Neural crest cell (in vitro differentiated cells): ENCODE measurements at places on chromosomes 2 and 18.

DNA sequence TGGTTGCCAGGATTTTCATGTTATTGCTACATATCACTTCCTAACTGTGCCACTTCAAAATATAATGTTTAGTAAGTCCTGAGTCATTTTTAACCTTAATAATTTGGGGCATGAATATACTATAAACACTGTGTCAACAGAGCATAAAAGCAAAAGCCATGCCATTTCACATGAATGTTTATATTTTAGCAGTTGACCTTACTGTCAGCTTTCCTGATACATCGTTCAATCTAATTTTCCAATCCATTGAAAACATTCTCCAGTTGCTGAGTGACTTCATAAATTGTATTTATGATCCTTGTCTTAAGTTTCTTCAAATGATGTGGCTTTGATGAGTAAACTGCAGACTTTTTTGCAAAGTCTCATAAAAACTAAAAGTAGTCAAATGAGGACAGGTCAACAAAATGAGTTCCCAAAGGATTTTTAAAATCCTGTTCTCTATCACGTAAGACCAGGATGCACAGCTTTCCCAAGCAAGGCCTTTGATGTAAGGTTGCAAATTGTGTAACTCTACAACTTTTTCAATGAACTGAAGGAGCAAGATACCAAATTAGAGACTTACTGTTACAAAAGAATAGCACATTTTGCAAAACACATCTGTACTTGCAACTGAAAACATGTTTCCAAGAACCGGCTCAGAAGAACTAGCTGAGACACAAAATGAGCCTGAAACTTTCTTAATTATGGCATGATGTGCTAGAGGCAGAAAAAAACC lies 117.7 kb downstream of the SATB2 start:
- H3K27ac ChIP-seq: no peak overlapping the region
- no peaks in the 10 kb centered on the region for H3K27me3 ChIP-seq
- no peak for DNase-seq
- H3K4me1 ChIP-seq: no peaks in the 10 kb centered on the region
- H3K36me3 ChIP-seq: no peaks in the 10 kb centered on the region

DNA sequence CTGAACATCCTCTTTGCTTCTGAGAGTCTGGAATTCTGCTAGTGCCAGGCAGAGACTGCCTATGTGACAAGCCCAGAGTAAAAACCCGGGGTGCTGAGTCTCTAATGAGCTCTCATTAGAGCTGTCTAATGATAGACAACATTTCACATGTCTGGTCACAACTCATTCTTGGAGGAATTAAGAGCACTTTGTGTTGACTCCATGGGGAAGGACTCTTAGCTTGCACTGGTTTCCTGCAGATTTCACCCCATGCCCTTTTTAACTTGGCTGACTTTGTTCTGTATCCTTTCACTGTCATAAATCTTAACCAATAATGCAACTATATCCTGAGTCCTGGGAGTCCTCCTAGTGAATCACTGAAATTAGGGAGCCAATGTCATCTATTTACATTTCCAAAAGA lies 33.5 kb downstream of the FBXO15 start:
- no peak overlapping the region for H3K4me3 ChIP-seq
- peaks cover 12% of the 10 kb centered on the region for H3K36me3 ChIP-seq
- H3K27me3 ChIP-seq: no peaks in the 10 kb centered on the region
- no peak overlapping the region for H3K27ac ChIP-seq
- DNase-seq: no peak

DNA sequence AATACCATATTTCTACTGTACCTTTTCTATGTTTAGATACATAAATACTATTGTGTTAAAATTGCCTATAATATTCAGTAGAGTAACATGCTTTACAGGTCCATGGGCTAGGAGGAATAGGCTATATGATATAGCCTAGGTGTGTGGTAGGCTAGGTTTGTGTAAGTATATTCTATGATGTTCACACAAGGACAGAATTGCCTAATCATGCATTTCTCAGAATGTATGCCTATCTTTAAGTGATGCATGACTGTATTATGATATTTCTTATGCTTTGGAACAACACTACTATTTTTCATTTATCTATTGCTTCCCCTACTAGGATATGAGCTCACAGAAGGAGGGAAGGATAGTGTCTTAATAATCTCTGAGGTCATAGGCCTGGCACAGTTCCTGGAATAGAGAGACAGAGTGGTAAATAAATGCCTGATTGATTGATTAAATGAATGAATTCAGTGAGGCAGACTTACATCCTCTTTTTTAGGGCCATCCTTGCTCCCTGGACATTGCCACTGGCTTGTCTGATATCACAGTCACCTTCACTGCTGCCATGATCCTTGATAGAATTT lies 121.0 kb downstream of the MYO3B start:
- no peak overlapping the region for H3K4me3 ChIP-seq
- no peaks in the 10 kb centered on the region for H3K27me3 ChIP-seq
- no peaks in the 10 kb centered on the region for H3K4me1 ChIP-seq
- DNase-seq: no peak
- no peak overlapping the region for H3K27ac ChIP-seq

DNA sequence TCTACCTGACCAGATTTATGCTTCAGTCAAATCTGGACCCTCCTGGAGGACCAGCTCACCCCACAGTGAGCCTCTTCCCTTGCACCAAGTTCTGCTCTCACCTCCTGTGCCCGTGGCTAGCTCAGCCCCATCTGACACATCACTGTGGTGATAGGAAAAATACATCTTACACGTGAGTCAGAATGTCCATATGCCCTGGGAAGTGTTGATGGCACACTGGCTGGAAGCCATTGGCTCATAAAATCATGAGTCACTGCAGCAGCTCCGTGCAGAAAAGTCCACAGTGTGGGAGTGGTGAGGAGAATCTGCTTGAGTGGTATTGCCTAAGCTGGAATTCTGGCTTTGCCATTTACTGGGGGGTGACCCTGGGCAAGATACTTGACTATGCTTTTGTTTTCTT lies 42.6 kb upstream of the RAPGEF4 start:
- H3K36me3 ChIP-seq: peaks cover 4% of the 10 kb centered on the region
- H3K27me3 ChIP-seq: no peaks in the 10 kb centered on the region
- H3K4me3 ChIP-seq: no peak overlapping the region

- no peaks in the 10 kb centered on the region for H3K4me1 ChIP-seq
- H3K36me3 ChIP-seq: no peaks in the 10 kb centered on the region
- no peak overlapping the region for H3K27ac ChIP-seq
- no peak for DNase-seq
- H3K27me3 ChIP-seq: no peaks in the 10 kb centered on the region
Observed at GRCh38 chr2:129738799-129739198, 240.7 kb upstream of the RAB6C start.

- H3K27ac ChIP-seq: no peak overlapping the region
- no peak for DNase-seq
- H3K4me1 ChIP-seq: peaks cover 11% of the 10 kb centered on the region
- H3K36me3 ChIP-seq: no peaks in the 10 kb centered on the region
- no peak overlapping the region for H3K4me3 ChIP-seq
Observed at GRCh38 chr2:177172034-177172880, 40.3 kb upstream of the HNRNPA3 start.

DNA sequence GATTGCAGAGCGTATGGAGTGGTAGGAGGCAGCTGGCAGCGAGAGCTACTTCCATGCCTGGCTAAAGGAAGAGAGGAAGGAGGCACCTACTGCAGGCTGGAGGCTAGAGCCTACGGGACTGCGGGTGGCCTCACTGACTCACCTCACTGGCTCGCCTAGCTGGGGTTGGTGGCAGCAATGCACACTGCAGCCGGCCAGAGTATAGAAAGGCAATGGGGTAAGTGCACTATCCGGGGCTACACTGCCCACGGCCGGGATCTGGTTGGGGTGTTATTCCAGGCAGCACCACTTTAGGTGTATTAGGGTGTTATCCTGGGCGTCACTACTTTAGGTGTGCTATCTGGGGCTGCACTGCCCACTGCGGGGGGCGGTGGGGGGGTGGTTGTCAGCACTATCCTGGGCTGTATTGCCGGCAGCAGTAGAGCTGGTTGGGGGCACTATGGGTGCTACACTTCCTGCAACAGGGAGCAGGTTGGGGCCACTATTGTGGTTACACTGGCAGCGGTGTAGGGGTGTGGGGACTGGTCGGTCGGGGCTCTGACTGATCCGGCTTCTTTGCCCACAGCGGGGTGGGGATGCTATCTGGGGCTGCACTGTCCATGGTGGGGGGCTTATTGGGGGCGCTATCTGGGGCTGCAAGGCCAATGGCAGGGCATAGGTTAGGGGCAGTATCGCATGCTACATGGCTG lies 33.3 kb upstream of the ANKRD62 start:
- H3K27ac ChIP-seq: no peak overlapping the region
- no peak overlapping the region for H3K4me3 ChIP-seq
- no peaks in the 10 kb centered on the region for H3K27me3 ChIP-seq
- H3K4me1 ChIP-seq: no peaks in the 10 kb centered on the region

GRCh38 chr18:13973061-13973575 lies 57.8 kb upstream of the MC2R start:
- H3K27me3 ChIP-seq: no peaks in the 10 kb centered on the region
- H3K4me3 ChIP-seq: no peak overlapping the region
- DNase-seq: no peak
- no peak overlapping the region for H3K27ac ChIP-seq
- H3K4me1 ChIP-seq: no peaks in the 10 kb centered on the region

- no peak within 1 kb of the TSS for H3K27ac ChIP-seq
- H3K27me3 ChIP-seq: no peaks in the 10 kb centered on the region
- no peak for DNase-seq
- H3K36me3 ChIP-seq: no peaks in the 10 kb centered on the region
- H3K4me1 ChIP-seq: no peaks in the 10 kb centered on the region
Observed at GRCh38 chr2:238138331-238139195, at the start of gene KLHL30. Gene KLHL30, plus strand, starts transcription at chr2:238138668. Its CDS starts 2,087 bp downstream, at chr2:238140755.

- DNase-seq: no peak
- no peaks in the 10 kb centered on the region for H3K27me3 ChIP-seq
- no peak overlapping the region for H3K4me3 ChIP-seq
- H3K4me1 ChIP-seq: peaks cover 4% of the 10 kb centered on the region
- no peak overlapping the region for H3K27ac ChIP-seq
Observed at GRCh38 chr2:173880561-173880960, 84.6 kb downstream of the SP3 start.

GRCh38 chr2:127373362-127374083 lies 14.3 kb downstream of the MAP3K2 start:
- no peak overlapping the region for H3K27ac ChIP-seq
- no peak for DNase-seq
- H3K36me3 ChIP-seq: peaks cover 56% of the 10 kb centered on the region
- no peaks in the 10 kb centered on the region for H3K27me3 ChIP-seq
- no peaks in the 10 kb centered on the region for H3K4me1 ChIP-seq

GRCh38 chr2:68436270-68436669 lies 30.8 kb downstream of the FBXO48 start:
- no peak overlapping the region for H3K4me3 ChIP-seq
- no peak overlapping the region for H3K27ac ChIP-seq
- DNase-seq: no peak

DNA sequence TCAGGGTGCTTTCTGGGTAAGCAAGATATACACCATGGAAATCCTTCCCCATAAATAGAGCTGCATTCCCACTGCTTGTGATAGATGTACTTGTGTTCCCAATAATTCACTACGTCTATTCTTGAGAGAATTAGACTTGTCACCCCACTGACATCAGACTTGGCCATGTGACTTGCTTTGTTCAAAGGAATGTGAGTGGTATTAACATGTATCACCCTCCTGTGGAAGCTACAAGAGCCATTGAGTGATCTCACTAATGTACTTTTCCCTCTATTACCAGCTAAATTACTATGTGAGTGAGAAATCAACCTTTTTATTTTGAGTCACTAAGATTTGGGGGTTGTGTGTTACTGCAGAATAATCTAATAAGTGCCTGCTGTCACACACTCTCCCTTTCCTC lies 176.0 kb downstream of the CCDC178 start:
- no peaks in the 10 kb centered on the region for H3K36me3 ChIP-seq
- peaks cover 5% of the 10 kb centered on the region for H3K4me1 ChIP-seq
- H3K4me3 ChIP-seq: no peak overlapping the region
- no peaks in the 10 kb centered on the region for H3K27me3 ChIP-seq

DNA sequence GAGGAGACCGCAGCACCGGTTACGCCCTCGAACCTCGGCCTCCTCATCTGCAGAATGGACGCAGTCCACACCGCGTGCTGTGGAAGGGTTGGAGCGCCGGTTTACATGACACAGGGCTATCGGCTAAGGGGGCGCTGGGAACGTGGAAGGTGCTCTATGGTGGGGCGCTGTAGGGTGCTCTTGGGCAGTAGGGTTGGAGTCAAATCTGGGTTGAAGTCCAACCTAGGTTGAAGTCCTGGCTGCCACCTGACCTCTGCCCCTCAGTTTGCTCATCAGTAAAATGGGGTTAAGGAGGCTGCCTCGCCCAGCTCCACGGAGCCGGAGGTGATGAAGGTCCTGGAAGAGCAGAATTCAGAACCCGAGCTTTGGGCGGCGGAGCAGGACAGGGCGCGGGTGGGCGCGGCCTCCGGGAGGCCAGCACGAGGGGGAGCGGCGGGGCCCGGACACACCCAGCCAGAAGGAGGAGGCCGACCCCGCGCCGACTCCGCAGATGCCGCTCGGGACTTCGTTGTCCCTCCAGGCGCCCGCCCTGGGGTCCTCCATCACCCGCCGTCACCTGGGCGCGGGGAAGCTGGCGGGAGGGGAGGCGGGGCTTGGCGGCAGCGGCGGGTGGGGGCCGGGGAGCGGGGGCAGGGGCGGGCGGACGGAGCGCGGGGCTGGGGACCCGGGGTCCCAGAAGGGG lies 558 bp upstream of the GAREM2 start:
- DNase-seq: no peak
- no peaks in the 10 kb centered on the region for H3K36me3 ChIP-seq
- H3K27me3 ChIP-seq: peaks cover 27% of the 10 kb centered on the region
- H3K4me1 ChIP-seq: peaks cover 22% of the 10 kb centered on the region
- peak overlapping the region; percentile 90 for H3K4me3 ChIP-seq

GRCh38 chr2:3078684-3079083 lies 298.9 kb downstream of the EIPR1 start:
- no peak for DNase-seq
- H3K36me3 ChIP-seq: no peaks in the 10 kb centered on the region
- H3K27ac ChIP-seq: no peak overlapping the region
- no peaks in the 10 kb centered on the region for H3K27me3 ChIP-seq
- no peak overlapping the region for H3K4me3 ChIP-seq

DNA sequence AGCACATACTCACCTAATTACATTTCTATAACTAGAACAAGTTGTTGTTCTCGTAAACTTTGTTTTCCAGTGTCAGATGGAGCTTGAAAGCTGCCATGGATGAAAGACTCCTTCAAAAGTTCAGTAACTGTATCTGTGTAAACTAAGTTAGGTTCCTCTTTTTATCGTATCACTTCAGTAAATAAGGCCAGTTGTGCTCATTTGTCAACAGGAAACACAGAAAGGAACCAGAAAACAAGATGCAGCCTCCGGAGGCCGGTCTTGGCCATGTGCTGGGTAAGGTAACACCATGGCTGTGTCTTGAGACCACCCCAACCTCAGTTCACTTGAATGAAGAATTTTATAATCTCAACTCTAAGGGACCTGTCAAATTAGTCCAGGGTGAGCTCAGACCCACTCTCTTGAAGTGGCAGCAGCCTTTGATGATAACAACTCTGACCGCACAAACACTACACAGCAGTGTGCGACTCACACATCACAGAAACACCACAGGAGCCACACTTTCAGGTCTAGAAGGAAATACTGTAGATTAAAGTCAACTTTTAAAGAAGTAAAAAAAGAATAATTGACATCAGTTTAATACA lies 213.8 kb downstream of the AFF3 start:
- no peak overlapping the region for H3K4me3 ChIP-seq
- H3K27me3 ChIP-seq: no peaks in the 10 kb centered on the region
- no peak overlapping the region for H3K27ac ChIP-seq
- H3K36me3 ChIP-seq: peaks cover 5% of the 10 kb centered on the region

GRCh38 chr2:102190430-102191107 lies 3.7 kb downstream of the IL1RL2 start:
- DNase-seq: no peak
- peaks cover 38% of the 10 kb centered on the region for H3K27me3 ChIP-seq
- no peaks in the 10 kb centered on the region for H3K36me3 ChIP-seq
